H4 (cell line): ENCODE measurements at places on chromosomes 1 and 21. TPM values are rescaled to one million over a fixed set of nuclear protein-coding genes. Genes with fewer than 3 reads are reported as not detected.

GRCh38 chr1:234614081-234614489 is 4.1 kb upstream of the IRF2BP2 start:
- DNase-seq: no peak

The SESN2 gene
- total RNA-seq: 11.8 and 13.6 TPM in 2 replicates

DNA sequence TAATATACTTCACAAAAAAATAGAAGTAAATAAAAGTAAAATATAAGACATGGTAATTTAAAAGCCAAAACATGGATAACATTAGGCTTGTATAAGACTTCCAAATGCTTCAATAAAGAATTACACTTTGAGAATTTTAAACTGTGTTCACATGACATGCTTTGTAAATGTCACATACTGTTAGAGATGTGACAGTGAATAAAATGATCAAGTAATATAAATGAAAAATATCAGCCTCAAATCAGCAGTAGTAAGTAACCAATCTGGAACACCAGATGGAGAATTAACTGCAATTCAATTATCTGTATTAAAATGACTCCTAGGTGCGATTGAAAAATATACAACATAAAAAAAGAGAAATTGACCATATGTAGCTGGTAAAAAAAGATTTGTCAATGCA is 1260.8 kb downstream of the BRINP3 start:
- DNase-seq: no peak

DNA sequence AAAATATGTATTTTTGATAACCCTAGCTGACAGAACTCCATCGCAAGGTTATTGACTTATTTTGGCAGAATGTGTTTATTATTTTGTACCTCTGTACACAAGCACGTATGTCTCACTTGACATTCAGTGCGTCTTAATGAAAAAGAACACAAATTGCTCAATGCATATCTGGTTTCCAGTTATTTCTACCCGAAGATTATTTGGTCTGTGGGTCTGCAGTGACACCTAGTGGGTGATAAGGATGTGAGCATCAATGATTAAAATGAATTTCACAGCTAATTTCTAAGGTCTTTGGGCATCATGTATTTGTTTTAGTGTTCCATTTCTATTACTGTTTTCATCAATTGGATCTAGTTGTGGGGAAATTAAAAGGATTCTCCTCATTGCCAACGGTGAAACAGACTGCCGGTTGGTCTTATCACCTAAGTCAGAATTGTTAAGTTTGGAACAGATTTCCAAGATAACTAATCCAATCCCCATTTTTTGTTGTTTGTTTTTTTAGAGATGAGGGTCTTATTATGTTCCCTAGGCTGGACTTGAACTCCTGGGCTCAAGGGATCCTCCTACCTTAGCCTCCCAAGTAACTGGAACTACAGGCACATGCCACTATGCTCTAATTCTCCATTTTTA is 13.9 kb downstream of the DDX20 start:
- DNase-seq: peak; percentile 66

- no peak for DNase-seq
Measured at GRCh38 chr1:59346429-59346828, 49.5 kb downstream of the FGGY start.

The GBP2 gene
- 47.0 and 48.5 TPM in 2 replicates for total RNA-seq

GRCh38 chr21:45211661-45212060 is 76.0 kb downstream of the POFUT2 start:
- no peak for DNase-seq
